PC-9 (cell line): ENCODE measurements at places on chromosomes 3 and 15. TPM values are rescaled to one million over a fixed set of nuclear protein-coding genes. Genes with fewer than 3 reads are reported as not detected.

The SCN5A gene
- total RNA-seq, result 3.0 and 4.7 TPM in 2 replicates

- no peak overlapping the region for H3K4me3 ChIP-seq
- no peak overlapping the region for H3K27ac ChIP-seq
- no peaks in the 10 kb centered on the region for H3K27me3 ChIP-seq
Observed at GRCh38 chr15:76840830-76841460, 64.2 kb downstream of the SCAPER start.

DNA sequence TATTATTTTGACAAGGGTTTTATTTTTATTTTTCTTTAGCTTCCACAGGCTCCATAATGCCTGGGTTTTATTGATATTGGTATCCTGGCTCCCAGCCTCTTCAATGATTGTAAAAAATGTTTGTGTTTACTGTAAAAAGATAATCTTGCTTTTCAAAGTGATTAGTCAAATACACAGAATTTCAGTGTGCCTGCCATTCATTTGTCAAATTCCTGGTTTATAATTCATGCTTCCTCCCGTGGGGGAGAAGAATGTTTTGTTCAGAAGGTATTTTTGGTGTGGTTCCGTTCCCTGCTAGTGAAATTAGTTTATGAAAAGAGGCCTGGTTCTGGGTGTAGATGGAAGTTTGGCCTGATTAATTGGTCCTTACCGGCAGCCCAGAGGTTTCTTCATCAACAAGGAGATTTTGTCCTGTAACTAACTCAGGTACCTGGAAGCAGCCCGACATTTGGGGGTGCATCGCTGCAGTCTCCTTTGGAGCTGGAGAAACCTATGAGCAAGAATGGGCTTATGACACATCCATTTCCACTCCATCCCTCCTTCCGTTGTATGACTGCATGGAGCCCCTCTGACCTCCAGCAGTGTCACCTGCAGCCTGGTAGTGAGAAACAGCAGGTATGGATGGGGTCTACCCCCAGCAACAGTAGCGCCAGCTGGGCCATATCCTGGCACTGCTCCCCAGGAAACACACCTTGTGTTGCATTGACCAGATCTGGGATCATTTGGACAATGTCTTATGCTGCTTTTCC, 101.5 kb downstream of the PGPEP1L start:
- no peaks in the 10 kb centered on the region for H3K4me1 ChIP-seq
- H3K27me3 ChIP-seq, result no peaks in the 10 kb centered on the region
- H3K27ac ChIP-seq, result no peak overlapping the region
- DNase-seq, result no peak
- H3K4me3 ChIP-seq, result no peak overlapping the region

The ENTPD3 gene
- total RNA-seq, result not detected in 2 replicates

The GPR87 gene
- 9.0 and 15.5 TPM in 2 replicates for total RNA-seq

DNA sequence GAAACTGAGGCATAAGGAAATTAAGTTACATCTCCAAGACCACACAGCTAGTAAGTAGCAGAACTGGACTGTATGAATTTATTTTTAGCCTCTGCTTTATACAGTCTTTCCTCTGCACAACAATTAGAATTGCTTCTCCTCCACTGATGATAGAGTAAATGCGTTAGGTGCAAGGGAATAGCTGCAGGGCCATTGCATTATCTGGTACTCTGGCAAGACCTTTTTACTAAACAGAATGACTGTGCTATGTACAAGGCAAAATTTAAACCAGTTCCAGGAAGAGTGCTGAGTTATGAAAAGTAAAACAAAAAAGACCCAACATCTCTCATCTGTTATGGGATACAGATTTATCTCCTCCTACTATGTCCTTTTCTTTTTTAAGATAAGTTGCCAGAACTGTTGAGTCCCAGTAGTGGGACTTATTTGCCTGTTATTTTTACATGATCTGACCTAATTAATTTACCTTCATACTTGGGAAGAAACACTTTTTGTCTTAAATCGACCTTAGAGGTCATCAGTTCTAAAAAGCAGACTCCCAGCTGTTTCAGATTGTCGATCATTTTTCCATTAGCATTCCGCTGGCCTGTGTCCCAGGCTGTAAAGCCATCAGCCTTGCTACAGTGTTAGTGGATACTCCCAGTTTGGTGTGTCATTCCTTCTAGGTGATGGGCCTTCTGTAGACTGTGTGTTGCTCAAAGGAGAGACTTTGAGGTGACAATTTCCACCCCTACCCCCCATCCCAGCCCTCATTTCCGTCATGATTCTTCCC, 147.5 kb upstream of the NUDT16 start:
- no peak for DNase-seq
- H3K27ac ChIP-seq, result no peak overlapping the region
- H3K27me3 ChIP-seq, result no peaks in the 10 kb centered on the region
- H3K4me3 ChIP-seq, result no peak overlapping the region
- H3K36me3 ChIP-seq, result no peaks in the 10 kb centered on the region
